ENCODE measurements at places on chromosomes 6 and 20.

DNA sequence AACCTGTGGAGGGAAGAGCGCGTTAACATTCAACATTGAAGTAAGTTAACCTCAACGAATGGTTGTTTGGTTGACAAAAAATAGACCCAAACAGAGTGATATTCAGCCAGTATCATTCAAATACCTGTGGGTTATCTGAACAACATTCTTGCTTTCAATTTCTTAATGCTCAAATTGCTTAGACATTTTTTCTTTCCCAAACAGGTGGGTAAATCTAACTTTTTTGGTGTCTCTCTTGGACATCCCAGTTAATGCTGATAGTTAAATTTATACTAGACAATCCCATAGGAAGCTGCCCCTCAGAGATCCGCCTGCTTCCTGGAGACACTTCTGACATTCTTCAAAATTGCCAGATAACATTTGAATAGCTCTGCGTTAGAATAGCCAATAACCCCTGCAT, 14.1 kb upstream of the PFDN4 start:
- DNase-seq = no peak

- no peak for DNase-seq
These were observed 3.8 kb upstream of the NPEPL1 start for GRCh38 chr20:58688840-58689239.

DNA sequence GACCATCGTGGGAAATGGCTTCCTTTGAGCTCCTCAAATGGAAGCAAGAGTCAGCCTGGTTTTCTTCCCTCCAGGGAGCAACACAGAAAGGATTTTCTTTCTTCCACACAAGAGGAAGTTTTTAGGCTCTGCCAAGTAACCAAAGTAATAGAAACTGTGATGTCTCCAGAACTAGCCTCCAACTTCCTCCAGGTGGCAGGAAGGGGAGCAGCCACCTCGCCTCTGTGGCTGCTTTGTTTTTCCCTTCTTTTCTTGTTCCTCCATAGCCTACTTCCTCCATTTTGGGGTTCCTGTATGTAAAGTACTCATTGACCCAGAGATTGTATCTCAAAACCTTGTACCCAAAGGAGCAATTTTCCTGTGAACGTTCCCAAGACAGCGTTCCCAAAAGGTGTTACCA, 32.7 kb upstream of the CCR6 start:
- DNase-seq = no peak

GRCh38 chr6:40999569-40999968, 39.5 kb downstream of the UNC5CL start:
- DNase-seq = no peak

DNA sequence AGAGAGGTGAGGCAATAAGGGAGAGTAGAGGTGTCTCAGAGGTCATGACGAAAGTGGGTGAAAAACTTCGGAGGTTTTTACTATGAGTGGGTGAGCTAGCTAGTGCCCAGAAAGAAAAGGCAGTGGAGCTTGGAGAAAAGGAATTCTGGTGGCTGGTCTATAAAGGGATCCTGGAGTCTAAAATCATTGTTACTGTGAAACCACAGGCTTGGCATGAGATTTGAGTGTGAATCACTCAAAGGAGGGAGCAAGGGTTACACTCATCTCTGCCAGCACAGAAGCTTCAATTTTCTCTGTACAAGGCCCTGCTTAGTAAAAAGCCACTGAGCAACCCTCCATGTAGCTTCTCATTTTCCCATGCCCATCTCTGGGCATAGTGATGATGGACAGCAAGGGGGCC, 47.5 kb downstream of the CD83 start:
- DNase-seq = no peak

DNA sequence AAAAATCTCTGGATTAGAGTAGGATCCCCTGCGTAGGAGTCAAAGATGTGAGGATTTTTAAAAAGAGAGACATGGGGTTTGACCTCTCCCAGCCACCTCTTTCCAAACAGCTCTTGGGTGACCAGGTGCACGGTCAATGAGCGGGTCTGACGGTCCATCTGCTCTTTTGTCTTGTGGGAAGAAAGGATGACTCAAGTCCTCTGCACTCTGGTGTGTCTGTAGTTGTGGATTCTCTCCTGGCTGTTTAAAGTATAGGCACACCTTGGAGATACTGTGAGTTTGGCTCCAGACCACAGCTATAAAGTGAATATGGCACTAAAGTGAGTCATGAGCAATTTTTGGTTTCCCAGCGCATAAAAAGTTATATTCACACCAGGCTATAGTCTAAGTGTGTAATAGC, 209.8 kb downstream of the BMP7 start:
- DNase-seq = no peak

DNA sequence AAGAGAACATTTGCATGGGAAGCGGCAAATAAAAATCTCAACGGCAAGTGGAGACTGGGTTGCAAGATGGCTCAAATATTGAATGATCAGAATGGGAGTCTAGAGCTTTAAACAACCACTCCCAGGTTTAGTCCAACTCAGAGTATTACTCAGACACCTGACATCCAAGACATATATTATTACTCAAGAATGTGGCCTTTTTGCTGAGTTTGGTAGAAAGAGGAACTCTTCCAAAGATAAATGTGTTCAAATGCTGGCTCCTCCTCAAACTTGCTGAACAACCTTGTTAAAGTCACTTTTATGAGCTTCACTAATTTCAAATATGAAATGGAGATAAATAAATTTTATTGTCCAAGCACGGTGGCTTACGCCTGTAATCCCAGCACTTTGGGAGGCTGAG, 77.8 kb downstream of the ESR1 start:
- no peak for DNase-seq

- DNase-seq = no peak
These were observed 297.9 kb downstream of the TBC1D7 start for GRCh38 chr6:13030396-13030795.

DNA sequence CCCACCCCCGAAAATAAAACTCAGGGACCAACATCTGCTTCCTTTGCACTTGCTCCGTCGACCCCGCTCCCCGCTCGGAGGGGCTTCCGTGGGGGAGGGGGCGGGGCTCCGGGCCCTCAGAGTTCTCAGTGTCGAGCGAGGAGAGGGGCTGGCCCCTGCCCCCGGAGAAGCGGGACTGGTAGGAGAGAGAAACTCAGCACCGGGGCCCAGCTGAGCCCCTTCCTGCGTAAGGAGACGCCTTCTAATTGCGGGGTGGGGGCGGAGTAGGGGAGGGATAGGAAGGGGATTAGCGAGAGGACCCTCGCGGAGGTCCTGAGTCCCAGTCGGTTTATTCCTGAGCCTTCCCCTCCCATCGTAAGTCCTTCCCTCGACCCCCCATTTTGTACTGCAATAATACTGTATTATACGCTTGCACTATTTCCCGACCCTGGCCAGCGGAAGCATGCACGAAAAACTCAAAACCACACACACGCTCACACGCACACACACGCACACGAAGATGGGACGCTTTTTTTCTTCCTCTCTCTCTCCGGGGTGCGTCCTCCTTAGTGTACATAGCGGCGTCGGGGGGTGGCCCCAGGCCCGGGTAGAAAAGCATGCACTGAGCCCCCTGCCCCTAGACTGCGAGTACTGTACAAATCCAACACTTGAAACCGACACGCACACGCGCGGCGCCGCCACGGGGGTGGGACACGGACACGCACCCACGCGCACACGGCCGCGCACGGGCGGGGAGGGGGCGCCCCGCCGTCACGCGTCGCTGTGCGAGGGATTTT, 22.1 kb upstream of the SLC22A7 start:
- DNase-seq = no peak

DNA sequence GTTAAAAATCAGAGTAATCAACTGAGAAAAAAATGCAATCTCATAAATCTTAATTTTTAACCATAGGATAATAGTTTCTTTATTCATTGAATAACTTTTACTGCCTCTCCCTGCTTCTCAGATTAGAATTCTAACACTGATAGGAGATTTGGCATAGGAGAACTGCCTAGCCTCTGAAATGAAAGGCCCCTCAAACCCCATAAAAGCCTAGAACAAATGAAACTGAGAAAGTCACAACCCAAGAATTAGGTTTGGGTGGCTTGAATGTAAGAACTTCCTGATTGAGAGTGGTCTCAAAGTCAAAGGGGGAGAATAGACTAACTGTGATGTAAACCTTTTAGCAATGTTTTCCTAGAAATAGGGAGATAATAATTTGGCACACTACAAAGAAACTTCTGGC, 52.2 kb downstream of the SAMD5 start:
- DNase-seq = no peak

DNA sequence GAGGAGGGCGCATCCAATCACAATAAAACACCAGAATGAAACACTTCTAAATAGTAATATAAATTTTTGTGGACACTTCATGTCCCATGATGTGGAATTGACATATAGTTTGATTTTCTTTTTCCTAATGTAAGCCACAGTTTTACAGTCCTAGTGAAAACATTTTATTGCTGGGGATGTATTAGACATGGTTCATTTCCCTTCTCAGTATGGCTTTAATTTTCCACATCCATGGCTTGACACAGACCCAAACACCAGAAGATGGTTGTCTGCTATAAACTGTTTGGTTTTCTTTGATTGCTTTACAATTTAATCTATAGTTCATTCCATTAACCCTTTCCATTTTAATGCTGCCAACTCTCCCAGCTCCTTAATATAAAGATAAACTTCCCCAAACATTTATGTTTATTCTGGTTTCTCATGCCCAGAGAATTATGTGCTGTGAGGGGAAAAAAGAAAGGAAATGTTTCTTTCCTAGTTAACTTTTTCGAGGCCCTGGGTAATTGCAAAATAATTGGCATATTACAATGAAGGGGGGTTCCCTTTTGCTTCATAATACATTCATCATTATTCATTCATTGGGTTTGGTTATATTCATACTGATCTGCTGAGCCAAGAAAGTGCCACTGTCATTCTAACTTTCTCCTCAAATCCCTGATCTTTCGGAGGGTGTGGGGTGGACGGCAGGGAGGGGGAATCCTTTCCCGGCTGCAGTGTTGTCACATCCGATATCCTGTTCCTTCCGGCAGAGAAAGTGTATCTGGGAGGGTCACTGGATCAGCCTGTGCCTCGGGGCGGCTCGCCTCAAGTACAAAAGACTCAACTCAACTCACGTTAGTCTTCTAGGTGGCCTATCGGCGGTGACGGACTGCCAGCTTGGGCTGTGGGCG, 127.6 kb upstream of the TFAP2D start:
- DNase-seq = no peak
